NCI-H2107 (cell line): ENCODE measurements at places on chromosomes 1 and 21.

DNA sequence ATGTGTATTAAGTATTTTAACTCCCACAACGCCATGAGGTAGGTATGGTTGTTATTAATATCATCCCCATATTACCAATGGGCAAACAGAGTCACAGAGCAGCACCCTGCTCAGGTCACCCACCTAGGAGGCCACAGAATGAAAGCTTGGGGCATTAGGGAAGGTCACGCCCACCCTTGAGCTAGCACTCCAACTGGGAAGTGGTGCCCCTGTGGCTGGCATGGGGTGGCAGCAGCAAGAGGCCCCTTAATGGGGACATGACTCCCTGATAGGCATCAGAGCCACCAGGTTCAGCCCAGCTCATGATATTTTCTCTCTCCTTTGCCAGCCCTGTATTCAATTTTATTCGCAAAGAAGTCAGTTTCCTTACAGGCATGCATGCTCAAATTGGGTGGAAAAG lies 90.6 kb downstream of the DMRTB1 start:
- DNase-seq: no peak

- no peak for DNase-seq
These were observed 1.1 kb downstream of the THEM4 start for GRCh38 chr1:151908228-151908691.

DNA sequence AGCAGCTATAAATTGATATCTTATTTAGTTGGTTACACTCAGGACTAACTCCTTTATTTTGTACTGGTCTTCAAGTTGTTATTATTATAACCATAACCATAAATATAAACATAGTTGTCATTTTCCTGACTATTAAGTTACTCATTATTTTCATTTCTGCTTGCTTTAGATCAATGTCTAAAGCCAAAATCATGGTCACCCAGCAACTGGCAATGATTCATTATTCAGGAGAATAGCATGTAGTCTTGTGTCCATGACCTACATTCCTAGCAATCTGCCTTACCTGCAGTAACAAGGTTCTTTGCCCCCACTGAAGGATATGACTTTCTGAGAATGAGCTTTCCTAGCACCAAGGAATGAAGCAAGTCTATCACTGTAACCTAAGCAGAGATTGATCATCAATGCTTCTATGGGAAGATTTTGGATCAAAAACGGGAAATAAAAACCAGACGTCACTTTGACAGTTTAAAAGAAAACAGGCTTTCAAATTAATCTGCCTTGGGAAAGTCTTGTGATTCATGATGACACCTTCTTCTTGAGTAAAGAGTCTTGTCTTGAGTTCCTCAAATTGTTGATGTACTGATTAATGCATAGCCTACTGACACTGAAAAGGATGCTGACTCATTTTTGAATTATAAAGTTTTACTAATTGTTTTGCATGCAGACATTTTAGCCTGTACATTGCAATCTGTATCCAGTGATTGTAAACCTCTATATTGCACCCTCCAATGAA lies 203.3 kb upstream of the IVNS1ABP start:
- DNase-seq: no peak

GRCh38 chr1:45152126-45152525 lies 54.3 kb downstream of the ZSWIM5 start:
- no peak for DNase-seq

DNA sequence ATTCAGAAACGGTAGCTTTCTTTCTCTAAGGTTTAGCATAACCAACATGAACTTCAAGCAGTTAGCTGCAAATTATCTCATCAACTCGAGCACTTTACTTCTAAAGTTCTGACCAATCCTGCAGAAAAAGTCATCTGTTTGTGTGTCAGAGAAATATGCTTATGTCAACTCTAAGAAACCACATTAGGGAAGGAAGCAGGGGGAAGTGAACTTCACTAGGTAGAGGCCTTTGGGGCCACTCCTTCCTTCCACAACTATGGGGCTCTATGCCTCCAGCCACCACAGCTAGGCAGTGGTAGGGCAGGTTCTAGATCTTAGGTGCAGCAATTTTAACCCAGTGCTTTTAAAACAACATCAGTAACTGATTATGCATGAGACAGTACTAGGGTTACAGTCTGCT lies 375.9 kb downstream of the DSCAM start:
- DNase-seq: no peak
